ENCODE measurements at places on chromosomes 3 and 15.

GRCh38 chr3:176785171-176785570 is 412.1 kb downstream of the TBL1XR1 start:
- DNase-seq = no peak

DNA sequence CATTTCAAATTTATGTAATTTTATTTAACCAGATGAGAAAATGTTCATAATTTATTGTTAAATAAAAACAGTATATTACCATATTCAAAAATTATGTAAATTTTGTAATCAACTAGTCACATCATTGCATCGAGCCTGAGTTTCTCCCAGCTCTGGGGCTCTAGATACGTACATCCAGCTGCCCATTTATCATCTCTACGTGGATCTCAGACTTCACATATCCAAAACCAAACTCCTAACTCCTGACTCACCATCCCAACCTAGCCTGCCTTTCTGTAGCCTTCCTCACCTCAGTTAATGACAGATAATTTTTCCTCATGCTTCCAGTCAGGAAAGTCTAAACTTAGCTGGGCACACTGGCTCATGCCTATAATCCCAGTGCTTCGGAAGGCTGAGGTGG is 194.8 kb downstream of the SSR3 start:
- no peak for DNase-seq

DNA sequence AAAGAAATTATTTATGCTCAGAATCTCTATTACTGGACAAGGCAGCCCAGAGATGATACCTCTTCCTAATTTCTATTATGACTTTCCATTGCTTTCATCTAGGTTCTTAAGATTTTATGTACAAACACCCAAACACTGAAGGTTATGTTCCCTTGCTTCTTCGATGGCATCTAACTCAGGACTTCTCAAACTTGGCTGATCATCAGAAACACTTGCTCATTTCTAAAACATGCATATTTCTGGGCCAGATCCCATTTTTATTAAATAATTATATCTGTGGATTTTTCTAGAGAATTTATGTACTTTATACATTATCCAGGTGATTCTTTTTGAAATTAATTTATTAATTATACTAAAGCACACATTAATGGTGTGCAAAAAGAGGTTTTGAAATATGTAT is 482.4 kb upstream of the NR2F2 start:
- no peak for DNase-seq

DNA sequence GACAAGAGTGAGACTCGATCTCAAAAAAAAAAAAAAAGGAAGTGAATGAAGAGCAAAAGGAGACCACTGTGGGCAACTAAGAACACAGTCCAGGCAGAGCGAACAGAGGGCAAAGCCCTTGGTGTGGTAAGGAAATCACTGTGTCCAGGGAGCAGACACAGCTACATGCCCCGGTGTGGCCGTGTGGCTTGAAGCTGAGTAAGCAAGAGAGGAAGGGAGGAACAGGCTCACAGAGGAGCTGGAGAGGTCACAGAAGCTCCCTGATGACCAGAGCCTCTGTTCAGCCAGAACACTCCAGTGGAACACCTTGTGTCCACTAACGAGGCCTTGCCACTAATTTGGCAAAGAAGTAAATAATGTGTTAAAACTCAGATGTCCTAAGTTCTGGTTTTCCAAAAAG is 60.6 kb upstream of the GATA2 start:
- no peak for DNase-seq

DNA sequence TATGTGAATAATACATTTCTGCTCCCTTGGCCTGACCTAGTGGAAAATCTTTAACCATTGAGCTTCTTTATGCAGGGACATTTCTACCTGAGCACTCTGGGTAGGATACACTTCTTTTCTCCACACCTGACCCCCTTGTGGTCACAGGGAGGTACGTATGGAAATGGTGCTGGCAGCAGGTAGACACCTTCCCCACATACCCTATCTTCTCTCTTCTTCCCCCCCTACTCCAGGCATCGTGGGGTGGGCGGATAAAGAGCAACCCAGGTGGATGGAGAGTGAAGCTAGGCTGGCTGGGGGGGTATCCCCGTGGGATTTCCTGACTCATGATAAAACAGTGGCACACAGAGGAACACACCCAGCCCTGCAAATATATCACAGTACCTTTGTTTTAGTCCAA is 312.1 kb downstream of the ARRDC4 start:
- DNase-seq = no peak

GRCh38 chr3:169272532-169272931 is 391.0 kb downstream of the MECOM start:
- DNase-seq = no peak

- no peak for DNase-seq
Observed at GRCh38 chr3:16239780-16240179, 25.0 kb downstream of the DPH3 start.

All from SHP77 (cell line).